ENCODE measurements at places on chromosomes 13 and 19.

DNA sequence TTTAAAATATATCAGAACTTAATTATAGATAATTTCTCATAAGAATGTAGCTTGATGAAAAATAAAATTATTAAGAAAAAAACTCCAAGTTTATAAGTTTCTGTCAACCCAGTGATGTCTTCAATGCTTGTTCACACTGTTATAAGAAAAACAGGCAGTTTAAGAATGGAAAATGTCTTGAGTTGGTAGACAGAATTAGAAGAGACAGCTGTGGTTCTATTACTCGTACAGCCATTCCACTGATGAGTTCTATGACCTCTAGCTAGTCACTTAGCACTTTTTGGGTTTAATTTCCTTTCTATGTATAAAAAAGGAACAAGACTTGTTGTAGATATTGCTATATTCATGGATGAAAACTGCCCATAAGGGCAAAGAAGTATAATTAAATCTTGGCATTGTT is 1013.1 kb upstream of the ATXN8OS start:
- no peak for DNase-seq

GRCh38 chr19:2192862-2193261 is 29.1 kb downstream of the DOT1L start:
- no peak for DNase-seq

- no peak for DNase-seq
These were observed 53.6 kb downstream of the NWD1 start for GRCh38 chr19:16773259-16773658.

DNA sequence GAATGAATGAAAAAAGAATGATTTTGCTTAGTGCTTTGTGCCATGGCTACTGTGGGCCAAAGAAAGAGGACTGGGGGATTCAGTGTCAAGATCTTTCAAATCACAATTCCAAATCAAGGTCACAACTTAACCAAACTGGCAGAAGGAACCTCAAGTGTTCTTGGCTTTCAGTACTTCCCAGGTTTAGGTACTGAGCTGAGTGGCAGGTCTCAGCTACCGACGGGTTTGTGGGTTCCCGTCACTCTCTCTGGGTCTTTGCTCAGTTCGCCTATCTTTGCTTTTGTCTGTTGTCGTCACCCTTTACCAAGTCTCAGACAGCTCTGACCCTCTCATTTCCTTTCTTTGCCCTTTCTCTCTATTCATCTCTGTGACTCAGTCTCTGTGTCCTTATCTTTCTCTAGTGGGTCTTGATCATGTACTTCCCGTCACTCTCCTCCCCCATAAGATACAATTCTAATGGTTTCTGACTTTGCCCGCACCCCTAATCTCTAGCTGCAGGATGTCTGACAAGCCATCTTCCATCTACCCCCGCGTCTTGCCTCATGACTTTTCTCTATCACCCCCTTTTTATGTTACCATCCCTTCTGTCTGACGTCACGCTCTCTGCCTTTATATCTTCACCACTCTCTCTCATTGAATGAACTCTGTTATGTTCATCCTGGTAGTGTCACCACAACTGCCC is 33.3 kb upstream of the LRRC4B start:
- DNase-seq: no peak

GRCh38 chr13:56166864-56167263 is 973.9 kb upstream of the PRR20A start:
- no peak for DNase-seq

- DNase-seq: no peak
These were observed 126.8 kb downstream of the RXFP2 start for GRCh38 chr13:31866099-31866498.

GRCh38 chr19:38133319-38133718 is 90.7 kb downstream of the DPF1 start:
- no peak for DNase-seq

DNA sequence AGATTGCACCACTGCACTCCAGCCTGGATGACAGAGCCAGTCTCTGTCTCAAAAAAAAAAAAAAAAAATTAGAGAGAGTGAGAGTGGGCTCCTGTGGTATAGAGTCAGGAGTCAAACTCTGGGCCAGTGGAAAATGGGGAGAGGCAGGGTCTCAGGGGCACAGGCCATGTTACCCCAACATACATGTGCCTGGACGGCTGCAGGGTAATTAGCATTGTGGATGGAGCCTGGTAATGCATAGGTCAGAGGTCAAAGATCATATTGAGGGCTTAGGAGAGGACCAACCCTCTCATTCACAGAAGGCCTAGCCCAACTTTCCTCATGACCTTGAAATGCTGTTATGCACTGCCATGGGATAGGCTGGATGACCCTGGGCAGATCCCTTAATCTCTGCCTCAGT is 7.1 kb downstream of the CLIP3 start:
- no peak for DNase-seq

GRCh38 chr19:4988770-4989251 is 19.9 kb downstream of the KDM4B start:
- no peak for DNase-seq

- no peak for DNase-seq
These were observed 19.5 kb downstream of the CHERP start for GRCh38 chr19:16522559-16523377.

DNA sequence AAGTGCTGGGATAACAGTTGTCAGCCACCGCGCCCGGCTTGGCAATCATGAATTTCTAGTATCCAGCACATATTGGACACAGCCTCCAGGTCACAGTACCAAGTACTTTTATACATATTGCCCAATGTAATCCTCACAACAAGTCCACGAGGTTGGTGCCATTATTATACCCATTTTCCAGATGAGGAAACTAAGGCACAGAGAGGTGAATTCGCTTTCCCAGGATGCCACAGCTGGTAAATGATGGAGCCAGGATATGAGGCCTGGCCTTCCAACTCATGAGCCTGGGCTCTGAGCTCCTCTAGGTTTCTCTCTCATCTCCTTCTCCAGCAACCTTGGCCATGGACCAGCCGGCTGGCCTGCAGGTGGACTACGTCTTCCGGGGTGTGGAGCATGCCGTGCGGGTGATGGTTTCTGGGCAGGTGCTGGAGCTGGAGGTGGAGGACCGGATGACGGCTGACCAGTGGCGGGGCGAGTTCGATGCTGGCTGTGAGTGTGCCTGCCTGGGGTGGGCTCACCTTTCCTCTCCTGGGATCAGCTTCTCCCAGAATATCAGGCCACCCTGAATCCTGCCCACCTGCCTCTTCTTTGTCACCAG is 7.5 kb downstream of the CCDC61 start:
- no peak for DNase-seq

GRCh38 chr13:94713561-94714182 is 1.3 kb upstream of the SOX21 start:
- no peak for DNase-seq

DNA sequence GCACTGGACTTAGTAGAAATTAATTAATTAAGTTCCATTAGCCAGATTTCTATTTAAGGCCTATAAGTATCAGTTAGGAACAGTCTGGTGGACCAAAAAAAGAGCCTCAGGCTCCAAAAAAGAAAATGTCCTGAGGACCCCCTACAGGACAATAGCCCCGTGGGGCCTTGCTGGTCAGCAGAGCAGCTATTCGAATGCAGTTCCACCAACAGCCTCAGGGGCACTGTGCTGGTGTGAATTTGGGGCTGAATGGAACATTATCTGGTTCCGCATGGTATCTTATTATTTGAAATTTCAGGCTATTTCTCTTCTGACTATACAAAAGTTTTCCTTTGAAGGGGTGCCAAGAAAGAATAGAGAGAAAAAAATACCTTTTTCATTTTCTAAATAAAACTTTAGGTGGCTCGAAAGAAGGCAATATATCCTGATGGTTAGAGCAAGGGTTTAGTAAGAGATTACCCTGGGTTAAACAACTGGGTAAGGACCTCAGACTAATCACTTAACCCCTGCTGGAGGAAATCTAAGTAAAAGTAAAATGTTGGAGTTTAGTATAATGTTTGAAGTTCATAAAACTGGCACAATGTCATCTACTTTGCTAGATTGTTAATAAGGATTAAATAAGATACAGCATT is 147.2 kb downstream of the MIPEP start:
- DNase-seq: no peak

DNA sequence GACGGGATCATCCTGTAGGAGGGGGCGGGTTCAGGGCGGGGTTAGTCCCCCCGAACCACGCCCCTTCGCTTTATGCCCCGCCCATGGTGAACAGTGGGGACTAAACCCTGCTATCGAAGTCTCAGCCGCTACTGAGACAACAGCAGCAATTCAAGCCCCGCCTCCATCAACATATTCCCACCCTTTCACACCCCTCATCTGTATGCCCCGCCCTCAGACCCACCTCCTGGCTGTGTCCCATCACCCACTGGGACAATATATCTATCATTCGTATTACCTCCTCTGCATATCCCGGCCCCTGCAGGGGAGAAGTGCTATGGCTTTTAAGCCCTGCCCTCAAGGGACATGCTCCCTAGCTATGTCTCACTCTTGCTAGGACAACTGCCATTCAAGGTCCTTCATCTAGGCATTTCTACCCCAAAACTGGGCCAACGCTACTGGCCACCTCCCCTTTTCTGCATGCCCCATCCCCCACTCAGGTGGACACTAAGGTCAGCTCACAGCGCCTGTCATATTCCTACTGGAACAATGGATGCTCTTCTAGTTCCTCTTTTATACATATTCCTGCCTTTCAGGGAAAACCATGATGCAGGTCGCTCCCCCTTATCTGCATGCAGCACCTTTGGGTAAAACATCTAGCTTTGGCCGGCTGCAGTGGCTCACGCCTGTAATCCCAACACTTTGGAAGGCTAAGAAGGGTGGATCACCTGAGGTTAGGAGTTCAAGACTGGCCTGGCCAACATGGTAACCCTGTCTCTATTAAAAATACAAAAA is 11.9 kb downstream of the LRFN1 start:
- DNase-seq: no peak

DNA sequence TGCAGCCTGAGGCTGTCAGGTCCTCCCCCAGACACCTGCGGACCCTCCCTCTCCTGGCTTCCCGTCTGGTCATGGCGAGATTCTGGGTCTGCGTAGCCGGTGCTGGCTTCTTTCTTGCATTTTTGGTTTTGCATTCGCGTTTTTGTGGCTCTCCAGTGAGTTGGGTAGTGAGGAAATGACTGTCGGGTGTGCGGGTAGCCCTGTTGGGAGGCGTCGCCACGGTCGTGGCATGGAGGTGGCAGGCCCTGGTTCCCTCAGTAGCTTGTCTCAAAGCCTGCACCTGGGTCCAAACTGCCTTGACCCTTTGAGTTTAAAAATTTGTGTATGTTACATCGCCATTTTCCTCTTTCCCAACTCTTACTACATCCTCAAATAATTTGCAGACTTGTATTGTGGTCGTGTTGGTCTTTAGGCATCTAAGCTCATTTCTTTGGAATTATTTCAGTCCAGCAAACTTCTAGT is 344 bp downstream of the NHLRC3 start:
- peak; percentile 24 for DNase-seq

- no peak for DNase-seq
These were observed 17.8 kb upstream of the ZNF730 start for GRCh38 chr19:23098988-23099387.

- no peak for DNase-seq
These were observed 486 bp upstream of the SPINT2 start for GRCh38 chr19:38263689-38264485.

- DNase-seq: no peak
These were observed 3.9 kb downstream of the RANBP3 start for GRCh38 chr19:5973867-5974635.

DNA sequence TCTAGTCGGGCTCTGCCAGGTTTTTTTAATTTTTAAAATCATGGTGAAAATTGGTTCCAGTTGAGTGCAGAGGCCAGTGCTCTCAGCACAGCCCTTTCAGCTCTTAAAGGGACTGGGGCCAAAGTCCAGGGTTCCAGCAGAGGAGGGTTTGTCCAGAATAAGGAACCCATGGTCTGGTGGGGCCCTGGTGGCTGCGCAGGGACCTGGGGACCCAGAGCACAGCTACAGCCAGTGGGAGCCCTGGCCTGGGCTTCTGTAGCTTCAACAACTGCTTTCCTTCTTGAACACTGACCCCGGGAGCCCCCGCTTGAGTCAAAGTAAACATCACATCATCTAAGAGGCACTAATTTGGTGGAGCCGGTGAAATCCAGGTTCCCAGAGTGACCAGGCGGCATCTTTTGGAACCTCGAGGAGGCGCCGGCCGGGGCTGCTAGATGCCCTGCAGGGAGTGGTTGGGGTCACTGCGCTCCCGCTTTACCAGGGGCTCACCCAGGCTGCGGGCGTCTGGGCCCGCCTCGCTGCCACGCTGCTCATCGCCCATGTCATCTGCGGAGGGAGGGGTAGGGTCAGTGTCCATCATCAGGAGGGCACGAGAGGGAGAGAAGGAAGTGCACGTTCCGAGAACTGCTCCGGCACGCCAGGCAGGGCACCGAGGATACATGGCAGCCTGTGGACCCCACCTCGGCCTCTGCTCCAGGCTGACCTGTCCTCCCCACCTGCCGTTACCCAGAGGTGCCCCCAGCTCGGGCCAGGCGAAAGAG is 16.6 kb upstream of the RANBP3 start:
- DNase-seq: no peak

DNA sequence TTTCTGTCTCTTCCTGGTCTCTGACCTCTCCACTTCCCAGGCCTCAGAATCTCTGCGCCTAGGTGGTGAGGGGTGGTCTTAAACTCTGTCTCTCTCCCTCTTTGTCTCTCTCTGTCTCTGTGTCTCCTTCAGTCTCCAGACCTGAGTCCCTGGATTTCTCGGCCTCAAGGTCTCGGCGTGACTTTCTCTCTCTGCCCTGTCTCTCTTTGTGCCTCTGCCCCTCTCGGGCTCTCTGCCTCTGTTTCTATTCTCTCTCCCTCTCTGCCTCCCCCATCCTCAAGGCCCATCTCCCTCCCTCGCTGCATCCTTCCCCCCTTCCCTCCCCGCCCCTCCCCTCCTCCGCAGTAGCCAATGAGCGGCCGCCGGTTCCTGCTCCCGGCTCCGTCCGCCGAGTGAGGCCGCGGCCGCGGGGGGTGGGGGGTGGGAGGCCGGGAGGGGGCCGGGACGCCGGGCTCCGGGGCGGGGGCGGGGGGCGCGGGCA is at the start of gene CACNG7:
CACNG7 (plus strand) TSS at position 344 of the 481 bp plus-strand sequence. CDS start 3,554 bp downstream, outside the sequence.
- no peak for DNase-seq

All from activated T-helper 1 cell treated with Interleukin-2 at 50 U/mL for 16 hours (primary cell).